Pancreas (tissue), 10 donors: ENCODE measurements at places on chromosomes 3 and 15. TPM values are rescaled to one million over a fixed set of nuclear protein-coding genes. Genes with fewer than 3 reads are reported as not detected.

Gene SOX14
- not detected for total RNA-seq

Gene GOLGA8G
- total RNA-seq: not detected

Gene CD86
- total RNA-seq: 0.73 TPM

Gene VEPH1
- 18.3 TPM for total RNA-seq

Gene AHSG
- total RNA-seq: 1.8 TPM

Gene ROBO2
- total RNA-seq: 1.5 TPM

GRCh38 chr3:195462308-195462610 lies 19.4 kb upstream of the ACAP2 start:
- no peak overlapping the region for H3K4me3 ChIP-seq
- H3K27me3 ChIP-seq: no peaks in the 10 kb centered on the region
- DNase-seq: no peak
- no peak overlapping the region for H3K27ac ChIP-seq

DNA sequence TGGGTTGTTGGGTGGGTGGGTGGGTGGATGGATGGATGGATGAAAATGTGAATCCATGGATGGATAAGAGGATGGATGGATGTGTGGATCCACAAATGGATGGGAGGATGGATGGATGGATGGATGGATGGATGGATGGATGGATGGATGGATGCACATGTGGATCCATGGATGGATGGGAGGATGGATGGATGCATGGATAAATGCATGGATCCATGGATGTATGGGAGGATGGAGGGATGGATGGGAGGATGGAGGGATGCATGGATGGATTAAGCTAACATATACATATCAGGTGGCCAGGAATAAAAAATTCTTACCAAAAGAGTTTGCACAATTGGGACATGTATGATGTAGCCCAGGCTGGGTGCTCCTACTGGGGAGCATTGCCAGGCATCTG lies 195.3 kb downstream of the FEZF2 start:
- no peaks in the 10 kb centered on the region for H3K27me3 ChIP-seq
- no peak for DNase-seq
- H3K27ac ChIP-seq: no peak overlapping the region

- H3K27me3 ChIP-seq: no peaks in the 10 kb centered on the region
- H3K4me1 ChIP-seq: no peaks in the 10 kb centered on the region
- no peak overlapping the region for H3K27ac ChIP-seq
- no peak overlapping the region for H3K4me3 ChIP-seq
- no peaks in the 10 kb centered on the region for H3K36me3 ChIP-seq
Measured at GRCh38 chr15:87573039-87573438, 683.5 kb downstream of the NTRK3 start.

GRCh38 chr15:63630036-63630751 lies 33.0 kb downstream of the FBXL22 start:
- no peaks in the 10 kb centered on the region for H3K4me1 ChIP-seq
- H3K27me3 ChIP-seq: no peaks in the 10 kb centered on the region
- no peak overlapping the region for H3K4me3 ChIP-seq
- no peak for DNase-seq
- H3K36me3 ChIP-seq: peaks cover 56% of the 10 kb centered on the region

DNA sequence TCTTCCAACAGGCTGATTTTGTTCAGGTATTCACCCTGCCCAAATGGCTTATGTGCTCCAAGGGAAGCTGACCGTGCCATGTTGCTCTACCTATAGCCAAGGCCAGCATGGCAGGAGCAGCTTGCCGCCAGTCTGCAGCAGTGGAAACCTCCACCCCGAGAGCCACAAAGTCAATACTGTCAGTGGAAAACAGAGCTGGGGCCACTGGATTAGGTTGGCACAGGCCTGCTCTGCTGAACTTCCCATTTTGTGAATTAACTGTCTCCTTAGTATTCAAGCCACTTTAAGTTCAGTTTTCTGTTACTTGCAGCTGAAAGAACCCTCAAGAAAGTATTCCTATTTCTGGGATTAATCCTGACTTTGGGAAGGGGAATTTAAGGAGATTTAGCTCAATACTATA lies 63.8 kb upstream of the XCR1 start:
- no peaks in the 10 kb centered on the region for H3K4me1 ChIP-seq
- no peaks in the 10 kb centered on the region for H3K36me3 ChIP-seq
- no peak overlapping the region for H3K27ac ChIP-seq
- no peaks in the 10 kb centered on the region for H3K27me3 ChIP-seq

- no peak for DNase-seq
- no peak overlapping the region for H3K4me3 ChIP-seq
- H3K36me3 ChIP-seq: no peaks in the 10 kb centered on the region
- no peaks in the 10 kb centered on the region for H3K27me3 ChIP-seq
Measured at GRCh38 chr3:70564552-70564951, 252.1 kb upstream of the MDFIC2 start.

GRCh38 chr3:53725387-53725995 lies 120.7 kb downstream of the CHDH start:
- H3K4me3 ChIP-seq: no peak overlapping the region
- no peaks in the 10 kb centered on the region for H3K36me3 ChIP-seq
- H3K27me3 ChIP-seq: no peaks in the 10 kb centered on the region
- no peak overlapping the region for H3K27ac ChIP-seq

GRCh38 chr15:101534376-101534970 lies 45.0 kb upstream of the PCSK6 start:
- no peaks in the 10 kb centered on the region for H3K27me3 ChIP-seq
- H3K4me1 ChIP-seq: no peaks in the 10 kb centered on the region
- no peak for DNase-seq
- H3K27ac ChIP-seq: no peak overlapping the region
- no peaks in the 10 kb centered on the region for H3K36me3 ChIP-seq

DNA sequence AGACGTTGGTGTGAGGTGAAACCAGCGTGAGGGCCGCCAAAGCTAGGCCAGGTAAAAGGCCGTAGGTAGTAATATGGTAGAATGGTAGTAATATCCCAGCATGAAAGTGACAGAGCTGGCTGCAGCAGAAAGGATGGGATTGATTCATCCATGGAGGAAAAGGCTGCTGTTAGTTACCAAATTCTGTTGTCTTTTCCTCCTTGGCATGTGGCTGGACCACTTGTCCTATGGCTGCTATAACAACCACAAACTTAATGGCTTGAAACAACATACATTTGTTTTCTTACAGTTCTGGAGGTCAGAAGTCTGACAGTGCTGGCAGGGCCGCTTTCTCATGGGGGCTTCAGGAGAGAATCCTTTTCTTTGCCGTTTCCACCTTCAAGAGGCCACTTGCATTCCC lies 47.8 kb upstream of the CHST2 start:
- H3K4me3 ChIP-seq: no peak overlapping the region
- DNase-seq: no peak
- H3K36me3 ChIP-seq: no peaks in the 10 kb centered on the region
- H3K27me3 ChIP-seq: no peaks in the 10 kb centered on the region
- no peak overlapping the region for H3K27ac ChIP-seq
- no peaks in the 10 kb centered on the region for H3K4me1 ChIP-seq

- DNase-seq: no peak
- H3K27ac ChIP-seq: no peak overlapping the region
- H3K27me3 ChIP-seq: no peaks in the 10 kb centered on the region
- H3K36me3 ChIP-seq: no peaks in the 10 kb centered on the region
- no peaks in the 10 kb centered on the region for H3K4me1 ChIP-seq
Measured at GRCh38 chr3:30962084-30962483, 67.6 kb upstream of the GADL1 start.

DNA sequence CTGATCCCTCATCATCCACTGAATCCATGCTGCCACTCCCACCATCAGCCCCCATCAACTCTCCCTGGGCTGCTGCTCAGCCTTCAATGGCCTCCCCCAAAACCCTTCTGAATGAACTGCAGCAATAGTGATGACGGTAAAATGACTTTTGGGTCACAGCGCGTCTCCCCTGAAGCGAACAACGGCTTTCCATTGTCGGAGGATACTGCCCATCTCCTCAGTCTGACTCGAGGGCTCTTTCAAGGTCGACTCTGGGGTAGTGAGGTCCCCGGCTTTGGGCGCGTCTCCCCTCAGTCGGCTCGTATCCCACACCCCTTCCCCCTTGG lies 57.2 kb upstream of the ZBTB38 start:
- DNase-seq: no peak
- H3K27me3 ChIP-seq: no peaks in the 10 kb centered on the region
- peak overlapping the region; percentile 59 for H3K27ac ChIP-seq
- no peaks in the 10 kb centered on the region for H3K36me3 ChIP-seq
- H3K4me3 ChIP-seq: peak overlapping the region; percentile 63
- H3K4me1 ChIP-seq: no peaks in the 10 kb centered on the region

- no peak overlapping the region for H3K4me3 ChIP-seq
- no peaks in the 10 kb centered on the region for H3K4me1 ChIP-seq
- H3K36me3 ChIP-seq: no peaks in the 10 kb centered on the region
- no peaks in the 10 kb centered on the region for H3K27me3 ChIP-seq
Measured at GRCh38 chr3:84637272-84637671, 321.5 kb upstream of the CADM2 start.

- no peak overlapping the region for H3K4me3 ChIP-seq
- H3K36me3 ChIP-seq: no peaks in the 10 kb centered on the region
- no peak overlapping the region for H3K27ac ChIP-seq
- no peaks in the 10 kb centered on the region for H3K4me1 ChIP-seq
- no peaks in the 10 kb centered on the region for H3K27me3 ChIP-seq
- no peak for DNase-seq
Measured at GRCh38 chr3:151404316-151404715, 19.8 kb upstream of the P2RY12 start.

DNA sequence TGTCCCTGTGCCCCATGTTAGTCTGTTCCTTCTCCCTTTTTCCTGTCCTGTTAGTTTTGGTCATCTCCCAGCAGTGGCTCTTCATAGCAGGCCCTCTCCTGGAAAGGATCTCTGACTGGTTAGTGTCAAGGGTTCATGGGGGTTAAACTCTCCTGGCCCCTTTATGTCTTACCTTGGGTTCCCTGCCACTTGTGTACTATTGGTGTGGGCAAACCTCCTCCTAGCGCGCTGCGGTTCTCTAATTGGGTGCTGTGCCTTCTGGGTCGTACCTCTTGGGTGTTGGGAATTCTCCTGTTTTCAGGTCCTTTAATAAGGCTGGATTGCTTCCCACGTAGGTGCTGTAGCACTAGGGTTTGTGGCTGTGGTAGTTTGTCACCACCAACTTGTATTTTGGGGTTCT lies 18.8 kb downstream of the GMPS start:
- H3K27me3 ChIP-seq: no peaks in the 10 kb centered on the region
- H3K27ac ChIP-seq: no peak overlapping the region
- H3K36me3 ChIP-seq: no peaks in the 10 kb centered on the region
- peaks cover 8% of the 10 kb centered on the region for H3K4me1 ChIP-seq
- DNase-seq: no peak

- DNase-seq: no peak
- H3K4me1 ChIP-seq: no peaks in the 10 kb centered on the region
- no peak overlapping the region for H3K27ac ChIP-seq
- H3K27me3 ChIP-seq: no peaks in the 10 kb centered on the region
- H3K36me3 ChIP-seq: peaks cover 28% of the 10 kb centered on the region
Measured at GRCh38 chr3:51642462-51642861, 28.6 kb upstream of the TEX264 start.

- no peak for DNase-seq
- no peaks in the 10 kb centered on the region for H3K27me3 ChIP-seq
- H3K4me3 ChIP-seq: no peak overlapping the region
- no peak overlapping the region for H3K27ac ChIP-seq
- no peaks in the 10 kb centered on the region for H3K4me1 ChIP-seq
- H3K36me3 ChIP-seq: no peaks in the 10 kb centered on the region
Measured at GRCh38 chr3:112873632-112874031, 27.0 kb upstream of the CD200R1L start.

DNA sequence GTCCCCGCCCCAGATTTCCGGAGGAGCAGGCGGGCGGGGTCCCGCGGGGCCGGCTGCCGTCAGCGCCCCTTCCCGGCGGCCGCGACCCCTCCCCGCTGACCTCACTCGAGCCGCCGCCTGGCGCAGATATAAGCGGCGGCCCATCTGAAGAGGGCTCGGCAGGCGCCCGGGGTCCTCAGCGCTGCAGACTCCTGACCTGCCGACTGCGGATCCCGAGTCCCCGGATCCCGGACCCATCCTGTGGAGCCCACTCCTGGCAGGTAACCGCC lies at the start of gene TRH:
TSS of gene TRH (plus strand) at position 157 of the 269 bp plus-strand sequence. CDS start 1,097 bp downstream, outside the sequence.
- H3K36me3 ChIP-seq: no peaks in the 10 kb centered on the region
- no peaks in the 10 kb centered on the region for H3K27me3 ChIP-seq
- H3K4me1 ChIP-seq: no peaks in the 10 kb centered on the region
- no peak within 1 kb of the TSS for H3K27ac ChIP-seq

- H3K27me3 ChIP-seq: no peaks in the 10 kb centered on the region
- no peak for DNase-seq
- H3K27ac ChIP-seq: no peak overlapping the region
Measured at GRCh38 chr3:3753416-3753815, 45.8 kb upstream of the LRRN1 start.

GRCh38 chr15:62142736-62143135 lies 22.3 kb downstream of the C2CD4B start:
- H3K27me3 ChIP-seq: no peaks in the 10 kb centered on the region
- H3K4me3 ChIP-seq: no peak overlapping the region
- H3K36me3 ChIP-seq: no peaks in the 10 kb centered on the region

- no peak for DNase-seq
- H3K4me3 ChIP-seq: peak overlapping the region; percentile 22
- no peaks in the 10 kb centered on the region for H3K4me1 ChIP-seq
- no peak overlapping the region for H3K27ac ChIP-seq
- no peaks in the 10 kb centered on the region for H3K36me3 ChIP-seq
Measured at GRCh38 chr3:193240436-193240849, 579 bp upstream of the PLAAT1 start.
